Activated CD8-positive, alpha-beta memory T cell treated with anti-CD3 and anti-CD28 coated beads for 1 hour (primary cell): ENCODE measurements at places on chromosomes 2 and 18.

DNA sequence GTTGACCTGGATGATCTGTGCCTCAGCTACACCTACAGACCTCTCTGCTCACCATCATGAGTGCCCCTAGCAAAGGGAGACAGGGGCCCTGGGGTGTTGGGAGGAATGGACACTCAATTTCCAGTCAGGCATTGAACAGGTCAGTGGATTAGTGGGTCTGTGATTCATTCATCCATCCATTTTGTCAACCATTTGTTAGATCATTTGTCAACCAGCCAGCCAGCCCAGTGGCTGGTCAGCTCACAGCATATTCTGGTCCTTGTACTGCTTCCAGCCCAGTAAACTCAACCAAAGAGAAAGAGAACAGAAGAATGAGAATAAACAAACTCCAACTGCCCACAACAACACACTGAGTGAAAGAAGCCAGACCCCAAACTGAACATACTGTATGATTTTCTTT, 4.6 kb upstream of the KLF11 start:
- DNase-seq = no peak

DNA sequence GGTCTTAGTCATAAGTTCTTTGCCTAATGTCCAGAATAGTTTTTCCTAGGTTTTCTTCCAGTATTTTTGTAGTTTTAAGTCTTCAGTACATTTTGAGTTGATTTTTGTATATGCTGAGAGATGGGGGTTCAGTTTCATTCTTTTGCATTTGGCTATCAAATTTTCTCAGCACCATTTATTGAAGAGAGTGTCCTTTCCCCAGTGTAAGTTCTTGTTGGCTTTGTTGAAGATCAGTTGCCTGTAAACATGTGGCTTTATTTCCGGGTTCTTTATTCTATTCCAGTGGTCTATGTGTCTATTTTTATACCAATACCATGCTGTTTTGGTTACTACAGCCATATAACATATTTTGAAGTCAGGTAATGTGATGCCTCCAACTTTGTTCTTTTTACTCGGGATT, 87.5 kb upstream of the MYCN start:
- DNase-seq = no peak

GRCh38 chr2:225064362-225064761, 22.1 kb upstream of the DOCK10 start:
- no peak for DNase-seq

DNA sequence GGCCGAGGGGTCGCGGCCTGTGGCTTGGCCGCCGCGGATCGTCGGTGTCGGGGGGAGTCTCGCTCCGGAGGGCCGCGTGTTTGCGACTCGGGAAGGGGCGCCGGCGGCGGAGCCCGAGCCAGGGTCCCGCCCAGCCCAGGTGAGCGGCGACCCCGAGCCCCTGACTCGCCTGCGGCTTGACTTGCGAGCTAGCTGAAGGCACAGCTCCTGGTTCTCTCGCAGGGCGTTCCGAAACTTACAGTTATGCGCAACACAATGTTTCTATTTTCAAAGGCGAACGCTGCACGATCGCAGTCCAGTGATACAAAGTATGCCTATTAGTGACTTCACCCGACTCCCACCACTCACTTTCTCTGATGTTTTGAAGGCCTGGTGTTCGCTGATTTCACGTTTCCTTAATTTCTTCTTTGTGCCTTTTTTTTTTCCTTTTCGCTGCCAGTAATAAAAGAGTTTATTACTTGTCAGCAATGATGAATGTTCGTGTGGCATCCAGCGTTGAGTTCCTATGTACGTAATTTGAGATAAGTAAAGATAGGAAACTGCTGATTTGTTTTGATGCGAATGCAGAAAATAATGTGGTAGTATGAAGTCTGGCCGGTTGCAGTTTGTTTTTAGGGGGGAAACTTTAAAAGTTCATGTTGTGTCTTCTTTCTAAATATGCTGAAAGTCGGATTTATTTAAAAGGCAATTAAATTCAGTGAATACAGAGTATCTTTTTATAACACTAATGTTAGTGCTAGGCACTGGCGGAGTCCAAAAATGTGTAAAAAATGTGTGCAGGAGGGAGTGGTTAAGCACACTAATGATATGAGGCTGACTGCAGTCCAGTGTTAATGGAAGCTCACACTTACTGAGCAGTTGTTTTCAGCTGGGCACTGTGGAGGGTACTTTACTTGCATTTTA, 706 bp downstream of the UBXN2A start:
- DNase-seq = no peak

GRCh38 chr2:197121756-197122385, 188.7 kb downstream of the ANKRD44 start:
- no peak for DNase-seq

DNA sequence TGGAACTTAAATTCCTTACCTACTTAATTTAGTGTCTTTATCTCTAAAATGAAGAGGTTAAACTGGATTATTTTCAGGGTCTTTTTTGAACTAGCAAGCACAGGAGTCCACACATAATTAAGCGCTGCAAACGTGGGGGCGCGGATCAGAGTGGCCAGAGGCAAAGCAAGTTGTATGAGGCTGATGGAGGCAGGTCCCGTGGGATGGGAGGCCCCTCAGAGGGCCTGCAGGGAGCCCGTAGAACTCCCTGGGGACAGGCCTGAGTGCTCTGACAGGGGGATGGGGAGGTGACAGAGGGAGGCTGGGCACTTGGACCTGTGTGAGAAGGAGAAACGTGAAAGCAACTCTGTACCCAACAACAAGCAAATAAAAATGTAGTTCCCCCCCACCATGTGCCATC, 177.8 kb downstream of the ACKR3 start:
- no peak for DNase-seq
